ENCODE measurements at places on chromosomes 5 and 9.
A peak's percentile ranks its signal among the peaks of the same experiment; 100 is the strongest.

- no peak for DNase-seq
These were observed 251.8 kb downstream of the BRINP1 start for GRCh38 chr9:119117409-119117808.

- DNase-seq = no peak
These were observed 21.0 kb downstream of the CSF1R start for GRCh38 chr5:150065346-150065745.

DNA sequence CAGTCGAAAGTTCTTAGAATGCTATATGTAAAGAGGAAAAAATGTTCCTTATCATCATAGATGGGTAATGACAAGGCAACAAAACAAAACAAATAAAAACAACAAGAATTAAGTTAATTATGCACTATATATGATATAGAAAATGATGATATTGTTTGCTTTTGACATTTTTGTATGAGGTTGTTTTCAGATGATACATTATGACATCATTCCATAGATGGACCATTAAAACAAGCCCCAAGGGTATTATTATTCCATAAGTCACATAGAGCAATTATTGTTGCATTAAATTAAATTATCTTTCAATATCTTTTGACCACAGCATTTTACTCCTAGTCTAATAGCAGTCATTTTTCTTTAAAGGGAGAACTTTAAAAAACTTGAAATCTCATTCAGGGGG is 56.5 kb upstream of the RICTOR start:
- no peak for DNase-seq

DNA sequence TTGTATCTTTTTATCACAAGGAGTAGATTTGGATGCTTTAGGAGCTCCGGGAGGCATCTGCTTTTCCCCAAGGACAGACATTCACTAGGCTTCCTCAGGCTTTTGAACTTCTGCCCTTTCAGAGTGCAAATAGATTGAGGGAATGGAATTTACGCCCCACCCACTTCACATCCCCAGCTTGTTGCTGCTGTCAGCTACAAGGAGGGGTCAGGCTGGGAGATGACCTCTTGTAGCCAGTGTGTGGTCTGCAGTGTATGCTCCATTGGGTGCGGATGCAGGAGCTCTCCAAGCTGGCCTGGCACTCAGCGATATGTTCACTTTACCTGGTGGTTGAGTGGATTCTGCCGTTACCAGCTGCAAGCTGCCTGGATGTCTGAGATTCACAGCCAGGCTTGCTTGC is 6.4 kb downstream of the TNFSF15 start:
- DNase-seq = no peak

DNA sequence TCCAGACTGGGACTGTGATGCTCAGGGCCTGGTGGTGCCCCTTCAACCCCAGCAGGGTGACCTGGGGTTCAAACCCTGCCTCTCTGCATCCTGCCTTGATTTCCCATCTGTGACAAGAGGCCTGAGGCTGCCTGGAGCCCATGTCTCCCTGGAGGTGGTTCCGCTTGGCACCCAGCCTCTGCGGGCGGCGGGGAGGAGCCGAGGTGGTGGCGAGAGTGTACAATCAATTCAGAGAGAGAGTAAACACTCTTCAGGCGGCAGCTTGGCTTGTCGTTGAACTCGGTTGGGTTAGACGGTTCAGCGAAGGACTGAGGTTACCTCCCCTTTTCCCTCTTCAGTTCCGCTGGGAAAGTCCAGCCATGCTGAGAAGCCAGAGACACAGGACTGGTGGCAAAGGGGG is 39.3 kb downstream of the NTNG2 start:
- no peak for DNase-seq

DNA sequence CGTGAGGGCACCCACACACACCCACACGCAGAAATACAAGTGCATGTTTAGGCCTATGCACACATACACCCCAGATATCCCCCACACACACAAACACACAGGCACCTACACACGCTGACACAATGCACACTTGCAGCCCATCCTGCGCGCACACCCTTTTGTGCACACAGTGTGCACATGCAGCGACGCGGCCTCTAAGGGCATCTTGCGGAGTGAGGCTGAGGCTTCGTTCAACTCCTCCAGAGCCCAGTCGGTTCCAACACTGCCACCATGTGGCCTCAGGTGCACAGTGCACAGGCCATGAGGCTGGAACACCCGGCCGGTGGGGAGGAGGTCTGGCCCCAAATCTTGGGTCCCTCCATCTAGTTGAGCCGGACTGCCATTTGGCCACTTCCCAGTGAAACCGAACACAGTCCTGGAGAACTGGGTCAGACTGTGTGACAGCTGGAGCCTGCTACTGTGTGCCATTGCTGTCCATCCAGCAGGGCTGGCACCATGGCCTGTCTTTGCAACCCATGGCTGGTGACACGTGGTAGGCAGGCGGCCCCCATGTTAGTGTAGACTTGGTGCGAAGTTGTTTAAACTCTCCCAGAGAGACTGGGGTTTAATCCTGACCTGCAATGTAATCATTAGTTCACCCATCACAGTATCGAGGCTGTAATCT is 97.7 kb upstream of the MVB12B start:
- DNase-seq = peak; percentile 60

GRCh38 chr9:129595903-129596540 is 24.9 kb downstream of the C9orf50 start:
- DNase-seq = no peak

DNA sequence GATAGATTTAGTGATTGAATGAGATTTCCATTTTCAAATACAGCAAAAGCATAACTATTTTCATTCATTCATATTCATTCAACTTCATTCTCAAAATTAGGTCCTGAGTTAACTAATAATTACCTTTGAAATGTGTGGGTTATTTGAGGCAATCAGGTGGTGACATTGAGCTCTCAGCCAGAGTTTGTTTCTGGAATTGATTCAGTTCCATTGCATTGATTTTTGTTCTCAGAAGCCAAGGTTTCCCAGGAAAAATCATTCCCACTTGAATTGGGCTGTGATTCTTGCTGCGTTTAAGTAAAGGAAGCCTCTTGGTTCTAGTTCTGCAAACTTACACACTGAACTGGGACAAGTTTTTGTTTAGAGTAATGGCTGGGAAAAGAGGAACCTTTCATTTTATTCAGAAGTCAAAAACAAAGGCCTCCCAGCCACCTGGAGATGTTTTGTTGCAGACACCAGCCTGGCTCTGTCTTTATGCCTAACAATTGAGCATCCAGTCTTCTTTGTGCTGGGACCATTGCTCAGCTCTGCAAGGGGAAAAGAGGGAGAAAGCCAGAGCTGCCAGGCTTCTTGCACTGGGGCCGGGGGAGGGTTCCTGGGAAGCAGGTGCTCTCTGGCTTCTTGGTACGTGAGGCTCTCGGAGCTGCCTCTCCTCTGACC is 198.6 kb downstream of the TRIO start:
- DNase-seq = no peak
